Cortex of kidney (tissue), 1 donor: ENCODE measurements at places on chromosomes 6 and 20.

DNA sequence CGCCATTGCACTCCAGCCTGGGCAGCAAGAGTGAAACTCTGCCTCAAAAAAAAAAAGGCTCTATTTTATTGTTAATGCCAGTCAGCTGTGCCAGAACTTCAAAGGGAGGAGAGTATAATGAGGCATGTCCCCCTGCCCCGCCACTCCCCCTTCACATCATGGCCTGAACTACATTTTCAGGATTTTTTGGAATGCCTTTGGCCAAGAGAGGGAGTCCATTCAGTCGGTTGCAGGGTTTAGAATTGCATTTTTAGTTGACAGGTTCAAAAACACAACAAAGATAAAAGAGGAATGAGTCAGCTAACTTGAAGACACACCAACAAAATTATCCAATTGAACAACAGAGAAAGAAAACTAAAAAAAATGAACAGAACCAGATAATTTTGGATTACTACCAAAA, 59.1 kb downstream of the CEP43 start:
- DNase-seq = no peak

- no peak for DNase-seq
Observed at GRCh38 chr20:49534255-49534712, 33.7 kb downstream of the PTGIS start.

DNA sequence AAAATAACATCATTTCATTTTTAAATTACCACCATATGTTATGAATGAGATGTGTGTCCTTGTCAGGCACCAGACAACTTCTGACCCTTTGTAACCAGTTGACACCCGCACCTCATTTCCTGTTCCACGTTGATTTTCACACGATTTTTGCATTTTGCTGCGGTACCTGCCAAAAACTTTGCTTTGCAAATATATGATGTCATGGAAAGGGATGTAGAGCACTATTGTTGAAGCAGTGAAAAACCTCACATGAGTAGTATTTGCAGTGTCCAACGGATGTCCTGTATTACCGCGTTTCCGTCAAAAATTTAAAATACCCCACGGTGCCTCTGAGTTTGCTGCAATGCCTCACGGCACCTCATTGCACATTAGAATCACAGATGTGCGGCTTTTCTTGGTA, 115.6 kb downstream of the MTHFD1L start:
- no peak for DNase-seq

- DNase-seq = no peak
Observed at GRCh38 chr20:47167846-47168245, 188.7 kb downstream of the ZMYND8 start.

DNA sequence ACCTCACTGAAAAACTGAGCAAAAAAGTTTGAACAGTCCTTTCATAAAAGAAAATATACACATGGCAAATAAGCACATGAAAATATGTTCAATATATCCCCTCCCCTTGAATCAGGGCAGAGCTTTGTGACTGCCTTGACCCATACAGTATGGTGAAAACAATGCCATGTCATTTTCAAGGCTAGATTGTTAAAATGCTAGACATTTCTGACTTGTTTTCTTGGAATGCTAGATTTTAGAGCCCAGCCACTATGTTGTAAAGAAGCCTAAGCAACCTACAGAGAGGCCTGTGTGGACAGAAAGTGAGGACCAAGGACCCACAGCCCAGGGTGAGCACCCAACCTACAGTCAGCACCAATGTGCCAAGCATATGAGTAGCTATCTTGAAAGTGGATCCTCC, 17.1 kb upstream of the ASF1A start:
- DNase-seq = no peak

DNA sequence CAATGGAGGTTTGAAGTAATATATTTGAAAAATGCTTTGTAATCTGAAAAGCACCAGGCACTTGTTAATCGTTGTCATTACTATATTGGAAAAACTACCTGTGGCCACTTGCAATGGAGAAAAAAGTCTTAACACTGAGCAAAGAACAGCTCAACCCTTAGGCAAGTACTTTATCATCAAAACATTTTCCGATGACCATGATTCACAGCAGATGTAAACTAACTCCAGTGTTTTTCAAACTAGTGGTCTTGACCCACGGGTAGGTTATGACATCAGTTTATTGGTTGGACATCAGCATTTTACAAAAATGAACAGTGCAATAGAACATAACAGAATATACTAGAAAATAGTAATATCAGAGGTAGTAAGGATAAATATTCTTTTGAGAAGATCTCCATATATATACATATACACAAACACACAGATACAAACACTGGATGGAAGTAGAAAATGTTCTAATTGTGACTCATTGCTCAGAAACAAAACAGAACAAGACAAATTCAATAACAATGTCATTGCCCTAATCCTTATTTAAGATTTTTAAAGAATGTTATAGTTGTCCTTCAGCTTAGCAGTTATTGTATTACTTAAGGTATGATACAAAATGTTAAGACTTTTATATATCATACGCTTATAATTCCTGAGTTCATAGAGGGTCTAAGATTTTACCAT, 123.0 kb downstream of the PLCB1 start:
- DNase-seq = no peak

DNA sequence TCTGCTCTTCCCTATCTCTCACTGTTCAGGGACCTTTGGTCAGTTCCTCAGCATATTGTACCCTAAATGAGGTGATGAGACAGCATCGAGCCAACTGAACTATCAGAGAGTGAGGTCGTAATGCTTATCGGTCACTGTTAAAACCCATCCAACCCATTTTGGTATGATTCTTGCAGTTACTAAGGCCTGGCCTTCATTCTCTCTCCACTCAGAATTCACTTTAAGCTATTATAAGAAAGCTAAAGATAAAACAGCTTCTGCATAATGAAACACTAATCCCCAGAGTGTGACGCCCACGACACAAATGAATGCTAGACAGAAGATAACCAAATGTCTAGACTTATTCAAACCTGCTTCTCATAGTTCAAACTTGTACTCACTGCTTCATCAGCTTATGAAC, 175.8 kb downstream of the GMPR start:
- no peak for DNase-seq

DNA sequence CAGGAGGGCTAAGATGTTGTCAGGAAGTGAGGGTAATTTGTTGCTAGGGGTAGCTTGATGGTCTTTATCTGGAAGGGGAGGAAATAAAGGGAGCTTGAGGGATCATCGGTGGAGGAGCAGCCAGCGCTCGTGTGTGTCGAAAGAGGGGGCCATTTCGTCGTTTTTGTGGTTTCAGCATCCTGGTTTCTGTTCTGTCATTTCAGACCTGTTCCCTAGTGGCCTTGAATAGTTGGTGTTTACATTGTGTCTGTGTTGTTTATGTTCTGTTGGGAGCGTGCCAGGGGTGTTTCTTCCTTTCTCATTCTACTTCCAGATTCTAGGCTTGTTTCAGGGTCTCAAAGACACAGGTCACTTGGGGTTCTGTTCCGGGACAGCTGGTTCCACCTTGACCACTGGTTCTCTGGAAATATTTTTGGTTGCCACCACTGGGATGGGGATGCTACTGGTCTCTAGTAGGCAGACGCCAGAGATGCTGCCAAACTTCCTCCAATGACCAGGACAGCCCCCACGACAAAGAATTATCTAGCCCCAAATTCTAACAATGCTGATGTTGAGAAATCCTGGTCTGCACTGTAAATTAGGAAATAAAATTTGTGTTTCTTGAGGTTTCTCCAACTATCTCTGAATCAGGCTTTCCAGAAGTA, 113.9 kb upstream of the NAA20 start:
- no peak for DNase-seq
